Activated T-helper 2 cell treated with anti-CD3 and anti-CD28 coated beads, Interferon-gamma antibody, Interleukin-2, Interleukin-4, amounts not matched to agents 10 μg/mL and 5 μg/mL and 100 μg/mL, durations not matched to agents 14 hours and 24 hours and 36 hours (primary cell): ENCODE measurements at places on chromosomes 7 and 10. TPM values are rescaled to one million over a fixed set of nuclear protein-coding genes. Genes with fewer than 3 reads are reported as not detected.
A peak's percentile ranks its signal among the peaks of the same experiment; 100 is the strongest.

The TEX36 gene
- not detected in 2 replicates for total RNA-seq

The PDE1C gene
- total RNA-seq = not detected in 2 replicates

DNA sequence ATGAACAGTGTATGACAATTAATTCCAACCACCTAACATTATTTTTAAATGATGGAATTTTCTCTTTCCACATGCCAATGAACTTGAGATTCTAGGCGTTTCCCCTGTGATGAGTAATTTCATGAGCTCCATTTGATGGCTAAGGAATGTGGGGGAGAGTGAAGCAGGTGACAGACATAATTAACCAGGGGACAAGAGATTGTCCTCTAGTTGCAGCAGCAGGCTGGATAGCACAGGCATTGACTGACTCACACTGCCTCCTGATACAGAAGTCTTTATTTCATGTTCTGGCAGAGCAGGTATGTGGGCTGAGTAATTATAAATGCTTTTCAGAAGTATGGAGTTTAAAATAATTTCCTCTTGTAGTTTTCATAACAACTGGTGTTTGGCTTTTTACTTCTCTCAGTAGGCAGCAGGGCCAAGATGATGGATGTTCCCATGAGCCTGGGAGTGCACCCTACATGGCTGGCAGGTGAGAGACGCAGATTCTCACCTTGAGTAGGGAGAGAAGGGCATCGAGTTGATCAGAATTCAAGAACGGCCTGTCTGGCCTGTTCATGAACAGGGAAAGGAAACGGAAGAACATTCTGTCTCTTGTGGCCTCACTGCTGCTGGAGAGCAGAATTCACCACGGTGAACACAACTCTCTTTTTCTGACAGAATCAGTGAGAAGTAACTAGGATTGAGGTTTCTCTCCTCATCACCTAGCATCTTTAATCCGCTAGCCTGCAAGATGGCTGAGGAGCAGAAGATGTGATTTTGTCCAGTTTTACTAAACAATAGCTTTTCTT is 118.8 kb downstream of the AOAH start:
- DNase-seq = no peak
- H3K4me1 ChIP-seq = peaks cover 51% of the 10 kb centered on the region
- no peak overlapping the region for H3K27ac ChIP-seq
- no peaks in the 10 kb centered on the region for H3K27me3 ChIP-seq

DNA sequence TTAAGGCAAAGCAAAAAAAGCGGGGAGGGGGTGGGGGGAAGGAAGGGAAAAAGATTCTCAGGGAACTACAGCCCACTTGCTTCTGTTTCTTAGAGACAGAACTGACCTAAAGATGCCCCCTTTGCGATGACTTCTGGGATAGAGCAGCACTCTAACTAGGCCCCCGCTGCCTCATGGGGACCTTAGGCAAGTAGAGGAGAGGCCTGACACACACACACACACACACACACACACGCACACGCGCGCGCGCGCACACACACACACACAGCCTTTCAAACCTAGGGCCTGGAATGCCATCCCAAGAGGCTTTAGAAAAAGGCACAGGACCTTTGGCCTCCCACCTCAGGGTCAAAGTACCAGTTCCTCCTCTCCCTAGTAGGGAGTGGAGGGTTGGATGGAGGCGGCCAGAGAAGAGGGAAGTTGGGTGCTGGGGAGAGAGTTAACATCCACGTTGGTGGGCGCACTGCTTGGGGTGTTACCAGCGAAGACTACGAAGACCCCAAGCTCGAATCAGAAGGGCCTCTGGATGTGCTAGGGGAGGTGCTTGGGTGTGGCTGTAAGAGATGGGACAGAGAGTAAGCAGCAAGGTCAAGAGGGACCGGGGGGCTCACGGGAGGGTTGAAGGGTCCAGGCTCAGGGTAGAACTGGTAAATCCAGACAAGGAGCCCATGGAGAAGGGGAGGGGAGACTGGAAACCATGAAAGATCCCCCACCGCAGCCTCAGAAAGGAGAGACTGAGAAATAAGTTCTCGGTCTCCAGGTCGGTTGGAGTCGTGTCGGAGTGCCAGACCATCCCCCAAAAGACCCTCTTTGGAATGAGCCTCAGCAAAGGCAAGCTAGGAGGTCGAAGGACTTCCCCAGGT is 1.2 kb upstream of the COL1A2 start:
- peaks cover 4% of the 10 kb centered on the region for H3K27me3 ChIP-seq
- no peak overlapping the region for H3K27ac ChIP-seq
- DNase-seq = no peak
- H3K4me3 ChIP-seq = no peak overlapping the region
- peaks cover 23% of the 10 kb centered on the region for H3K4me1 ChIP-seq

DNA sequence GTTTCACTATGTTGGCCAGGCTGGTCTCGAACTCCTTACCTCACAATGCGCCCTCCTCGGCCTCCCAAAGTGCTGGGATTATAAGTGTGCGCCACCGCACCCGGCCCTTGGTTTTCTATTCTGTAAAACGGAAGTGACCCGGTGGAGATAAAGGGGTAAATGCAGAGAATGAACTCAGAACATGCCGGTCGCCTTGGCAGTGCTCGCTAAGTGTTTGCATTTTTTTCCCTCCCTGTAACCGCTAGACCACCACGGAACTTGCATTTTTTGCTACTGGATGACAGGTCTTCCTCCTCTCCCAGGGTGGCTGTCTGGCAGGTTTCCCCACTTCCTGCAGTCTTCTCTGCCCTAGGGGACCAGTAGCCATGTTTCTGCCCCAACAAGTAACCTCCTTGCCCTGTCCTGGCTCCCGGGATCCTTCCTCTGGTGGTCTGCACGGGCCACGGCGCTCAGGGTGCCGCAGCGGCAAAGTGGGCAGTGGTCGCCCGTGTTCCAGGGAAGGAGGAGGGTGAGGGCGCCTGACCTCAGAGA is 18.8 kb upstream of the GNA12 start:
- DNase-seq = no peak
- peak overlapping the region; percentile 94 for H3K27ac ChIP-seq
- H3K4me3 ChIP-seq = no peak overlapping the region
- peaks cover 23% of the 10 kb centered on the region for H3K4me1 ChIP-seq
- no peaks in the 10 kb centered on the region for H3K27me3 ChIP-seq

DNA sequence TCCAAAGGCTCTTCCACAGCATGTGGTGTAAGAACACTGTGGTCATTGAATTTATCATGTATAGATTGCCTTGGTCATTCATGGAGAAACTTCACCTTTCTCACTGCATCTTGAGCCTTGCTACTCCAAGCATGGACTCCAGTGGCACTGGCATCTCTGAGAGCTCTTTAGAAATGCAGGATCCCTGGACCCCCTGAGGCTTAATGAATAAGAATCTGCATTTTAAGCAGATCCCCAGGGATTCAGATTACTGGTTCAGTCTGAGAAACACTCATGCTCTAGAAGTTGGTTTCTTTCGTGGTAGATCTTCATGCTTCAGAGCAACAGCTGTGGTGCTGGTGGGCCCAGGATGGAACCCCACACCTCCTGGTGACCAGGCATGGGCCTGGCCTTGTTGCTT is 63.2 kb downstream of the CFAP58 start:
- no peak overlapping the region for H3K27ac ChIP-seq
- DNase-seq = no peak
- H3K4me1 ChIP-seq = no peaks in the 10 kb centered on the region

The EXOC6 gene
- total RNA-seq = 12.4 and 12.5 TPM in 2 replicates

The SPACDR gene
- total RNA-seq = 3.2 and 4.5 TPM in 2 replicates

GRCh38 chr10:125001313-125002046 is 59.6 kb downstream of the ZRANB1 start:
- H3K27ac ChIP-seq = no peak overlapping the region
- no peaks in the 10 kb centered on the region for H3K27me3 ChIP-seq
- no peak overlapping the region for H3K4me3 ChIP-seq
- H3K4me1 ChIP-seq = no peaks in the 10 kb centered on the region
- DNase-seq = no peak
- H3K36me3 ChIP-seq = no peaks in the 10 kb centered on the region

DNA sequence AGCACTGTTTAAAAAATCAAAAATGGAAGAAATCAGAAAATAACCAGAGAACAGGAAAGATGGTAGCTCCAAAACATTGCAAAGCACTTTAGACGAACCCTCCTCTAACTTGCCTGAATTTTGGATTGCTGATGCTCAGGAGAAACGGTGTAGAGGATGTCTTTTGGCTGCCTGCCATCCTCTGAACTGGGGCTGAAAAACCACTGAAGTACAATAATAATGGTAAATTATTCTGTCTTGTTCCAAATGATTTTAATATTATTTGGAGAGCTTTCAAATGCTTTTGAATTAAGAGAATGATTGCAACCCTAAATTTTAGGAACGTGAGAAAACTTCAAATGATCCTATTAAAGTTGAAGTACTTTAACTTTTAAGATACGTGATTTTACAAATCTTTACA is 167.3 kb upstream of the SLC13A1 start:
- H3K36me3 ChIP-seq = no peaks in the 10 kb centered on the region
- H3K27me3 ChIP-seq = no peaks in the 10 kb centered on the region
- H3K4me1 ChIP-seq = no peaks in the 10 kb centered on the region
- no peak overlapping the region for H3K27ac ChIP-seq

GRCh38 chr10:47278720-47279119 is 21.3 kb upstream of the GDF10 start:
- no peak overlapping the region for H3K4me3 ChIP-seq
- no peak overlapping the region for H3K27ac ChIP-seq
- H3K27me3 ChIP-seq = no peaks in the 10 kb centered on the region
- H3K36me3 ChIP-seq = no peaks in the 10 kb centered on the region

- no peak overlapping the region for H3K27ac ChIP-seq
- H3K27me3 ChIP-seq = no peaks in the 10 kb centered on the region
- no peaks in the 10 kb centered on the region for H3K36me3 ChIP-seq
- DNase-seq = no peak
- H3K4me1 ChIP-seq = no peaks in the 10 kb centered on the region
- H3K4me3 ChIP-seq = no peak overlapping the region
Measured at GRCh38 chr10:120646738-120647456, 189.9 kb downstream of the PLPP4 start.

- peaks cover 43% of the 10 kb centered on the region for H3K4me1 ChIP-seq
- H3K27ac ChIP-seq = peak overlapping the region; percentile 79
- H3K4me3 ChIP-seq = peak overlapping the region; percentile 60
- no peaks in the 10 kb centered on the region for H3K27me3 ChIP-seq
Measured at GRCh38 chr7:100208911-100209408, 10.8 kb upstream of the PVRIG start.

- DNase-seq = no peak
- no peak overlapping the region for H3K4me3 ChIP-seq
- H3K4me1 ChIP-seq = no peaks in the 10 kb centered on the region
- no peaks in the 10 kb centered on the region for H3K36me3 ChIP-seq
Measured at GRCh38 chr7:79471283-79471682, 17.8 kb upstream of the MAGI2 start.

- no peaks in the 10 kb centered on the region for H3K36me3 ChIP-seq
- H3K27ac ChIP-seq = no peak overlapping the region
- no peaks in the 10 kb centered on the region for H3K27me3 ChIP-seq
- H3K4me1 ChIP-seq = no peaks in the 10 kb centered on the region
- H3K4me3 ChIP-seq = no peak overlapping the region
Measured at GRCh38 chr7:83270407-83270806, 107.7 kb upstream of the PCLO start.

The FAM25C gene
- not detected in 2 replicates for total RNA-seq

DNA sequence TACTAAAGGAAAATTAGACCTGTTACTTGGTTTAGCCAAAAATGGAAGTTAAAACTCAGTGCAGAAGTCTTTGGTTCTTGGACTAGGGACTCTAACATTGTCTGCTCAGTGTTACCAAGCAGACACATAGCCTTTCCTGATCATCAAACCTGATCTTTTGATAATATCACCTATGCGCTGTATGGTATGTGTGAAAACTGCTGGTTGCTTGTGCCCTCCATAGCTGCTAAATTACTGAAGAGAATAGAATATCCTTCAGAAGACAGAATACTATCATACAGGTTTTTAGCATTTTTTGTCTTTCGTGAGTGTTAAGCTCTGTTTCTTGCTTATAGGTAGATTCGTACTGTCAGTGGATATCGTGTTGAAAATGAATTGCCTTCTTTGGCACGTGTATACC is 68.7 kb downstream of the ST7 start:
- peaks cover 8% of the 10 kb centered on the region for H3K27me3 ChIP-seq
- H3K27ac ChIP-seq = no peak overlapping the region
- H3K4me1 ChIP-seq = peaks cover 16% of the 10 kb centered on the region
- no peak for DNase-seq
- no peaks in the 10 kb centered on the region for H3K36me3 ChIP-seq

DNA sequence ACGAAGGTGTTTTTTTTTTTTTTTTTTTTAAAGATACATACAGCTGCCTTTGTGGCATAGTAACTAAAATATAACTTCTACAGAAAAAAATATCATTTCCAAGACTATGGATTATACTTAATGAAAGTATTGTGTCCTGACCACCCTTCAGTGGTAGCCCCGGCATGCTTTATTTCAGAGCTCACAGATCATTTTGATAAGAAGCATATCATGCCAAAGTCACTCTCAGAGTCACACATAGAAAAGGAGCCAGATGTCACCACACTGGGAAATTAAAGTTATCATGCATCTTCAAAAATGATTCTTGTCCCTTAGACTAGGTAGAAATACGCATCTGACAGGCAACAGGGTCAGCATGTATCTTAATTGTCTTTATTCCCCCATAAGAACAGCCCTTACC is 3.0 kb downstream of the ADARB2 start:
- no peak overlapping the region for H3K4me3 ChIP-seq
- no peak overlapping the region for H3K27ac ChIP-seq
- no peaks in the 10 kb centered on the region for H3K36me3 ChIP-seq
- no peak for DNase-seq

DNA sequence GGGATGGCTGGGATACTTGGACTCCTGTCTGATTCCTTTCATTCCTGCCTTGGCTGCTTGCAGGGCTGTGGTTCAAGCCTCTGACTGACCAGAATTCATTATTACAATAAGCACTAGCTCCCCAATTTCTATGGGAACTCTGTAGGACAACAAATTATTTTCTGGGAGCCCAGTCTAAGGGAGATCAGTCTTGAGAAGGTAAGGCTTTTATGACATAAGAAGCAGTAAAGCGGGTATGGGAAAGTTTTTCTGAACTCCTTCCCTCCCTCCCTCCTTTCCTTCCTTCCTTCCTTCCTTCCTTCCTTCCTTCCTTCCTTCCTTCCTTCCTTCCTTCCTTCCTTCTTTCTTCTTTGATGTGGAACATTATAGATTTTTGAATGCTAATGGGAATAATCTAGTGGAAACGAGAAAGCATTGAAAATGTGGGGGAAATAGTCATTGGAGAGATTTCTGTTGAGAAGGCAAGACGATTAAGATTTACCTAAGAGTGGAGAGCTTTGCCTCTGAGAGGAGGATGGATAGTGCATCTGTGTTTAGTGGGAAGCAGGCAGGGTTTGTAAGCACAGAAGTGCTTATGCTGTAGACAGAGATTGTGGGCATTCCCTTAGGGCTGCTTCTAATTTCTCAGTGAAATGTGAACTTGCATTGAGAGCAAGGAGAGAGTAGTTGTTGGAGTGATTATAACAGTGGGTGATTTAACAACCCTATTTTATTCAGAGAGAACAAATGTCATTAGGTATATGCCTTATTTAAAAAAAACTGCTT is 201.5 kb downstream of the DNAJB9 start:
- no peaks in the 10 kb centered on the region for H3K36me3 ChIP-seq
- no peaks in the 10 kb centered on the region for H3K27me3 ChIP-seq
- DNase-seq = no peak
- no peaks in the 10 kb centered on the region for H3K4me1 ChIP-seq
